Epithelial cell of alveolus of lung (primary cell): ENCODE measurements at places on chromosomes 6 and 20. TPM values are rescaled to one million over a fixed set of nuclear protein-coding genes. Genes with fewer than 3 reads are reported as not detected.

The CST5 gene
- total RNA-seq, result 0.13 TPM in 1 of 2 replicates, not detected in the other

The GRIK2 gene
- total RNA-seq, result 0.65 and 2.6 TPM in 2 replicates

The KIFC1 gene
- 13.1 and 31.4 TPM in 2 replicates for total RNA-seq

The CYP39A1 gene
- 1.9 and 3.4 TPM in 2 replicates for total RNA-seq

The RAET1L gene
- total RNA-seq, result not detected in 2 replicates

The C6orf132 gene
- 1.5 and 3.9 TPM in 2 replicates for total RNA-seq

The TEAD3 gene
- total RNA-seq, result 29.6 and 33.4 TPM in 2 replicates

The TUBB2B gene
- total RNA-seq, result 2.3 and 19.0 TPM in 2 replicates
